ENCODE measurements at places on chromosomes 5 and 9. TPM values are rescaled to one million over a fixed set of nuclear protein-coding genes. Genes with fewer than 3 reads are reported as not detected.

GRCh38 chr5:90488791-90489190 is 14.1 kb downstream of the POLR3G start:
- DNase-seq: no peak
- H3K27me3 ChIP-seq: no peaks in the 10 kb centered on the region
- H3K36me3 ChIP-seq: no peaks in the 10 kb centered on the region
- no peak overlapping the region for H3K27ac ChIP-seq
- H3K4me1 ChIP-seq: no peaks in the 10 kb centered on the region

- DNase-seq: no peak
- H3K4me1 ChIP-seq: no peaks in the 10 kb centered on the region
- H3K36me3 ChIP-seq: no peaks in the 10 kb centered on the region
- H3K4me3 ChIP-seq: no peak overlapping the region
- H3K27ac ChIP-seq: no peak overlapping the region
Observed at GRCh38 chr5:134479839-134480238, 45.6 kb upstream of the JADE2 start.

FCN2 gene
- polyA plus RNA-seq: not detected

DNA sequence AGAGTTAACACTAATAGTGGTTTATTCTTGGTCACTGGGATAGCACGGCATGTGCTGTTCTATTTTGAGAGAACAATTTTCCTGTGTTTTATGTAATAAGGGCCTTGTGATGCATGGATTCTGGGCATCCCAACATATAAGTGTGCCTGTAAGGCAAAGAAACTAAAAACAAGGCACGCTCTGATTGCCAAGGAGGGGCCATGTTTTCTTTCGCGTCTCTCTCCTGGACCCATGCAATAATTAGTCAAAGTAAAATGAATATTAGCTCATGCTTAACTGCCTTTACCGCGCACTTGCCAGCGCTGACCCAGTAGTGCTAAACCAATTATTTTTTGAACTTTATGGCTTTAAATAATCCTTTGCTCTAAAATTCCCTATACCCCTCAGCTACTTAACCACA is 140.9 kb downstream of the PSAT1 start:
- no peak overlapping the region for H3K4me3 ChIP-seq
- H3K36me3 ChIP-seq: no peaks in the 10 kb centered on the region
- no peak overlapping the region for H3K27ac ChIP-seq
- DNase-seq: no peak
- H3K27me3 ChIP-seq: no peaks in the 10 kb centered on the region

LECT2 gene
- not detected for polyA plus RNA-seq

GRCh38 chr5:73152411-73153388 is 20.3 kb upstream of the TMEM174 start:
- no peak for DNase-seq
- H3K27ac ChIP-seq: no peak overlapping the region
- no peak overlapping the region for H3K4me3 ChIP-seq
- H3K36me3 ChIP-seq: no peaks in the 10 kb centered on the region
- H3K27me3 ChIP-seq: peaks cover 6% of the 10 kb centered on the region

LCN15 gene
- polyA plus RNA-seq: not detected

PCA3 gene
- polyA plus RNA-seq: not detected

GRCh38 chr5:13143630-13144029 is 800.9 kb downstream of the DNAH5 start:
- H3K4me1 ChIP-seq: no peaks in the 10 kb centered on the region
- no peaks in the 10 kb centered on the region for H3K27me3 ChIP-seq
- H3K36me3 ChIP-seq: no peaks in the 10 kb centered on the region
- no peak overlapping the region for H3K27ac ChIP-seq
- H3K4me3 ChIP-seq: no peak overlapping the region

- DNase-seq: no peak
- no peak overlapping the region for H3K4me3 ChIP-seq
Observed at GRCh38 chr5:164277720-164278119, 772.3 kb downstream of the MAT2B start.

- no peaks in the 10 kb centered on the region for H3K27me3 ChIP-seq
- H3K36me3 ChIP-seq: no peaks in the 10 kb centered on the region
- no peaks in the 10 kb centered on the region for H3K4me1 ChIP-seq
- DNase-seq: no peak
- H3K4me3 ChIP-seq: no peak overlapping the region
- no peak overlapping the region for H3K27ac ChIP-seq
Observed at GRCh38 chr9:70983723-70984295, 137.6 kb downstream of the TRPM3 start.

DNA sequence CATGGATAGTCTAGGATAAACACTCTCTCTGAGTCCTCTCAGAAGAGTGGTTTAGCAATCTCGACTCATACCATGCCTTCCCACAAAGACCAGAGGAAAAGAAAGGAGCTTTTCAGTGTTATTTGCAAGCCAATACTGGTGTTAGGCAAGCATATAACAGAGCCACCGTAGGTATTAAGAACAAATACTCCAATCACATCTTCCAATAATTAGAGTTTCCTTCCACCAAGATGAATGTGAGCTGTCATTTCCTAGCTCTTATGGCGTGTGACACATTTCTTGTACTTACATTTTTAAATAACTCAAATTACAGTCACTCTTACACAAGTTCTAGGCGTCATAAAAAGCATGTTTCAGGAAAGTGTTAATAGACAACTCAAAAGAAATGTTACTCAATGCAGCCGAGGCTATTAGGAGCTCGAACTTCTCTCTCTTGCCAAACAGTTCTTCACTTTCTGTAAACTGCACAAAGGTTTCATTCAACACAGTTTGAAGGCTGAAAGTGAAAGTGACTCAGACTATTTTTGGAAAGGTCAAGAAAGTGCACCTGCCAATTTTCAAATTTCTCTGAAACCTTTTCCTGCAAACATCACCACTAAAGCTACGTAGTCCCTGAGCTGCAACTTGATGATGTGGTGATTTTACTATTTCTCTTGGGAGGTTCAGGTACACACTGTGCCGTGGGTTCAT is 153.8 kb downstream of the AUH start:
- peaks cover 10% of the 10 kb centered on the region for H3K4me1 ChIP-seq
- no peak overlapping the region for H3K27ac ChIP-seq
- DNase-seq: no peak
- H3K4me3 ChIP-seq: peak overlapping the region; percentile 62
- H3K36me3 ChIP-seq: no peaks in the 10 kb centered on the region

DNA sequence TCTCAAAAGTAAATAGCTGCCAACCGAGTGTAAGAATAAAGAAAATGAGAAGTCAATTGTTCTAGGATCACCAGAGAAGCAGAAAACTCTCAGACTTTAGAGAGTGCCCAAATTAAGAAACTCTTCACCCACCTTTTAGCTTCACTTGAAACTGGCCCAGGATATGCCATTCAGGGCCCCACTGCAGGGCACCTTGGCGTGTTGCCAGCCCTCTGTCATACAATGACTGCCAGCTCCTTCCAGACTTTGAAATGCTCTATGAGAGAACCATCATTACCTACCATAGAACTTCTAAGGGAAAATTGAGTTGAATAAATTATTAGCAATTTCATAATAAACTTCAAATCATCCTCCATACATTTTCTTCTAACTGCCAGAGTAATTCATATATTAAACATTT is 240.5 kb downstream of the CETN3 start:
- H3K4me3 ChIP-seq: no peak overlapping the region
- H3K4me1 ChIP-seq: no peaks in the 10 kb centered on the region
- H3K36me3 ChIP-seq: no peaks in the 10 kb centered on the region
- no peak for DNase-seq
- no peak overlapping the region for H3K27ac ChIP-seq

DNA sequence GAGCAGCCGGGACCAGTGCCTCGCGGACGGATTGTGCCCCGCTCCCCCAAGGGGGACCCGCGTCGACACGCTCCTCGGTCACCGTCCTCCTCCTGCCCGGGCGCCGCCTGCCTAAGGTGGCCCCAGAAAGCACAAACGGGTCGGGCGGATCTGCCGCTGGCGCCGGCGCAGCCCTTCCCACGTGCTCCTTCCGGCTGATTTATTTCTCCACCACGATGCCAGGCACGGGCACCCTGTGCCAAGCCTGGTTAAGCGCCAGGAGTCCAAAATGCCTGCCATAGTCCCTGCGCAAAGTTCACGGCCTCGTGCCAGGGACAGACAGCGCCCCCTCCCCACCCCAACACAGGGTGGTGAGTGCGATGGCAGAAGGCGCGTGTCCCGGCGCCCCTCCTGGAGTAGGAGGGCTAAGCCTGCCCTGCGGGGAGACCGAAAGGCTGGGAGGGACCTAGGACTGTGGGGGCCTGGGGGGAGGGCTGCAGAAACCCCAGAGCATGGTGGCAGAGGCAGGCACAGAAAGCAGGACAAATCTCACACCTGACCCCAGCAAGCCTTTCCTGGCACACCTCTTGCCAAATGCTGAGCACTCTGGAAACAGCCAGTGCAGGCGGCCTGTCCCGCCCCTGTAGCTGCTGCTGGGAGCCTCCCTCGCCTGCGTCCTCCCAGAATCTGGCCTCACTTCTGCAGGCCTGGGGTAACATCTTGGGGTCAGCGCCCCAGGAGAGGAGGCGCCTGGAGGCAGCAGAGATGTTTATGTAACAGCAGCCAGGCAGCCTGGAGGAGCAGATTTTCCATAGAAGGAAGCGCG is 1.1 kb upstream of the NOTCH1 start:
- peak; percentile 34 for DNase-seq
- H3K36me3 ChIP-seq: peaks cover 3% of the 10 kb centered on the region
- H3K27me3 ChIP-seq: no peaks in the 10 kb centered on the region
- no peak overlapping the region for H3K4me3 ChIP-seq
- H3K4me1 ChIP-seq: peaks cover 49% of the 10 kb centered on the region
- H3K27ac ChIP-seq: peak overlapping the region; percentile 33

DNA sequence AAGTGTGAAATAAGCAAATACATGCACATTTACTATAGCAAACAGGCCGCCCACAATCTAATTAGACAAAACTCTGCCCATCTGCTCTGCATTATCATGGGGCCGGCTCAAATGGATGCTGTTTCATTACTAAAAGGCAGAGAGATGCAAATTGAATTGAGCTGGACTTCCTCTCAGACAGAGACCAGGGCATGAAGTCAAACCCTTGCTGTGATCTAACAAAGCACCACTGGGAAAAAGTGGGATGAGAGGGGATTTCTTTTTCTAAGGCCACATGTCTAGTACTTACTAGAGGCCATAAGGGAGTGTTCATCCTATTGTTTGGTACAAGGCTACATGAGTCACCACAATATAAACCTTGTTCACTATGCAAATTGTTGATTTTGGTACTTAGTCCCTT is 614.7 kb downstream of the ISL1 start:
- no peaks in the 10 kb centered on the region for H3K36me3 ChIP-seq
- H3K27ac ChIP-seq: no peak overlapping the region
- no peak overlapping the region for H3K4me3 ChIP-seq
- no peaks in the 10 kb centered on the region for H3K27me3 ChIP-seq
- H3K4me1 ChIP-seq: no peaks in the 10 kb centered on the region

CD274 gene
- polyA plus RNA-seq: 1.5 TPM

ABCA2 gene
- polyA plus RNA-seq: 3.8 TPM

PSIP1 gene
- polyA plus RNA-seq: 101 TPM

TEX53 gene
- not detected for polyA plus RNA-seq

- H3K4me1 ChIP-seq: peaks cover 14% of the 10 kb centered on the region
- DNase-seq: no peak
- no peaks in the 10 kb centered on the region for H3K27me3 ChIP-seq
- no peaks in the 10 kb centered on the region for H3K36me3 ChIP-seq
- H3K27ac ChIP-seq: peak overlapping the region; percentile 94
- H3K4me3 ChIP-seq: peak overlapping the region; percentile 92
Observed at GRCh38 chr5:69217151-69217511, 17.6 kb upstream of the CDK7 start.

GRCh38 chr9:95193480-95193879 is 124.0 kb downstream of the FANCC start:
- H3K36me3 ChIP-seq: no peaks in the 10 kb centered on the region
- DNase-seq: no peak
- H3K4me1 ChIP-seq: no peaks in the 10 kb centered on the region
- H3K27me3 ChIP-seq: no peaks in the 10 kb centered on the region

DNA sequence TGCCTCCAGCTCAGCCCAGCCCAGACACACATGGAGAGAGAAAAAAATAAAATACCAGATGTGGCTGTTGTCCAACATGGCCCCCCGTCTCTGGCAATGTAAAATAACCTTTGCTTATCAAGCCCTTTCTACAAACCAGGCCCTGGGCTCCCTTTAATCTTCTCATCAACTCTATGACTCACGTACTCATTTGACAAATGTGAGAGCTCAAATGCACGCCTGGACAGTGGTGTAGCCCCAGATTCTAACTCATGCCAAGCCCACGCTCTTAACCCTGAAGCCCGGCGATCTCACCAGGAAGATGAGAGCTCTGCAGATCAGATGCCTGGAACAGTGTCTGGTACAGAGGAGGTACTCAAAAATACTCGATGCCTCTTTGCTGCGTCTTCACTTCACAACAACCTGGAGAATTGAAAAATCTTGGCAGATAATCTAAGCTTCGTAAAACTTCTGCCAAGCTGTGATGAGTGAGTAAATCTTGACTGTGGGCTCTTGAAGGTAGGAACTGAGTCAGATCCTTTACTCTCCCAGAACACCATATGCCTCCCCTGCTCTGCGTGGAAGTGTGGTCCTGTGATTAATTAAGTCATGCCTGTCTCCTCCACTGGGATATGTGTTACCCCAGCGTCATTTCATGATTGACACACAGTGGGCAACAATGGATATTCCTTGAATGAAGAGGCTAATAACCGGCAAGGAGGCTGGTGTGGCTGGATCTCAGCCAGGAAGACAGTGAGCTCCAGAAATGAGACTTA is 102.0 kb upstream of the FSTL4 start:
- no peak overlapping the region for H3K4me3 ChIP-seq
- no peaks in the 10 kb centered on the region for H3K36me3 ChIP-seq
- no peak overlapping the region for H3K27ac ChIP-seq

PCDHB14 gene
- not detected for polyA plus RNA-seq

- H3K27me3 ChIP-seq: no peaks in the 10 kb centered on the region
- H3K27ac ChIP-seq: no peak overlapping the region
- H3K36me3 ChIP-seq: no peaks in the 10 kb centered on the region
- no peak overlapping the region for H3K4me3 ChIP-seq
- no peaks in the 10 kb centered on the region for H3K4me1 ChIP-seq
- DNase-seq: no peak
Observed at GRCh38 chr5:144315026-144315425, 144.4 kb downstream of the KCTD16 start.

C1QTNF2 gene
- polyA plus RNA-seq: not detected

GRCh38 chr9:76882686-76883085 is 23.2 kb downstream of the PRUNE2 start:
- H3K4me1 ChIP-seq: no peaks in the 10 kb centered on the region
- H3K4me3 ChIP-seq: no peak overlapping the region
- no peak overlapping the region for H3K27ac ChIP-seq
- no peak for DNase-seq
- H3K27me3 ChIP-seq: no peaks in the 10 kb centered on the region

GABRA6 gene
- polyA plus RNA-seq: not detected

HINT1 gene
- 438 TPM for polyA plus RNA-seq

Measured in CD4-positive, CD25-positive, alpha-beta regulatory T cell (primary cell).